Stimulated activated CD4-positive, alpha-beta T cell treated with anti-CD3 and anti-CD28 coated beads, Interleukin-12 subunit alpha, Interleukin-12 subunit beta, amount 100 ng/mL, for 24 hours (primary cell): ENCODE measurements at places on chromosomes 11 and 22.

GRCh38 chr22:34814260-34815025 is 251.5 kb upstream of the ISX start:
- no peak for DNase-seq

DNA sequence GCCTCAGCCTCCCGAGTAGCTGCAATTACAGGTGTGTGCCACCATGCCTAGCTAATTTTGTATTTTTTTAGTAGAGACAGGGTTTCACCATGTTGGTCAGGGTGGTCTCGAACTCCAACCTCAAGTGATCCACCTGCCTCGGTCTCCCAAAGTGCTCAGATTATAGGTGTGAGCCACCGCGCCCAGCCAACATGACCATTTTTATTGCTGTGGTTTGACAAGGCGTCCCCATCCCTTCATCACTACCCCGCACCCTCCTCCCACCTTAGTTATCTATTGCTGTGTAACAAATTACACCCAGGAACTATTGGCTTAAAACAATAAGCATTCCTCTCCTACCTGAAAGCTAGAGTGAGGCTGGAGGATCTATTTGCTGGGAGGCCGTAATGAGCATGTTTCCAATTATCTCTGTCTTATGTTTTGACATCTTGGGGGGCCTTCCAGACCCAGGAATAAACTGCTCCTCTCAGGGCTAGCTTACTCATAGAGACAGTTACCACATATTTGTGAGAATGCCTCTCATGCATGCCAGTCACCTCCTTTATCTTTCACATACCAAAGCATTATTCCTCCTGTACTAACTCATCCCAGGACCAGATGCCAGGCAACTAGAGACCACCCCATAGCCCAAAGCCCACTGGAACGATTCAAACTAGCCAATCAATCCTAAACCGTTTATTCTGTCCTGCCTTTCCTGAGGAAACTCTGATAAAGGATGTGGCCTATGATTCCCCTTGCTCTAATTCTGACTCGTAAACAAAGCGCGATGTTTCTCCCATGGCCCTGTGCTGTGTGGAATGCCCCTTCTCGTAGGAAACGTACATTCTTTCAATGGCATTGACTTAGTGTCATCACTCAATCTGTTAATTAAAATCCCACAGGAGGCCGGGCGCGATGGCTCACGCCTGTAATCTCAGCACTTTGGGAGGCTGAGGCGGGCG is 19.4 kb downstream of the SNU13 start:
- no peak for DNase-seq

DNA sequence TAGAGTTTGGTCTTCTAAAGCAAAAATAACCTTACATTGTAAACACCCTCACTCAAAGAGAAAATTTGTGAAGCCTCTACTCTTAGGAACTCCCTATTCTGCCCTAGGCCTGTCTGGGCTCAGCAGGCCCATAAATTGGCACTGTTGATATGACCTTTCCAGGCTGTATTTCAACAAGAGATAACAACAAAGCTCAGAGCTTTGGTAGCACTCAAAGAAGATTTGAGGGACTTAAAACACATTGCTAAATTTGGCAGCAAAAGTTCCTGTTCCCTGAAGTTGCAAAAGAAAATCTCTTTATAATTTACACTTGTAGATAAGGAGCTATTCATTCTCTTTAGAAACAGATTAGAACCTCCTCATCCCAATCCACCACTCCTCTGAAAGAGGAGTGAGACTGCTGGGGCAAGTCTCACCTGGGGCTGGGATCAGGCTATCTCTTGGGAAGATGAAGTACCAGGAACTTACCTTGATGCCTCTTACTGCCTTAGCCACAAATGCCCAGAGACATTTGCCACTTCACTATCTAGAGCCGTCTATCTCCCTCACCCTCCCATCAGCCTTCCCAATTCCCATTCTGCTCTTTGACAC is 110.4 kb upstream of the AKIP1 start:
- no peak for DNase-seq

DNA sequence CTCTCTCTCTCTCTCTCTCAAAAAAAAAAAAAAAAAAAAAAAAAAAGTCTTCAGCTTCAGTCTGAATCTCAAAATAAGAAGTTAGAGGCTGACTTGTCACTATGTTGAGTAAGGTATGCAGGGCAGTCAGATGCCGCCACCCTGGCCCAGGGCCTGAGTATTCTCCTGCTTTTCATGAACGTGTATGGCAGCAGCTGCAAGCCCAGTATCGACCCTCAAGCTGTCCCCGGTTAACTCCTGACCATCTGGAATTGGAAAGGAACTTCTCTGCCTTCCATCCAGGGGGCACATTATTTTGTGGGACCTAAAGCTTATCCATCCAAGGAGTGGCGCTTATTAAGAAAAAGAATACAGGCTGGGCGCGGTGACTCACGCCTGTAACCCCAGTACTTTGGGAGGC is 11.4 kb downstream of the MRGPRD start:
- no peak for DNase-seq

DNA sequence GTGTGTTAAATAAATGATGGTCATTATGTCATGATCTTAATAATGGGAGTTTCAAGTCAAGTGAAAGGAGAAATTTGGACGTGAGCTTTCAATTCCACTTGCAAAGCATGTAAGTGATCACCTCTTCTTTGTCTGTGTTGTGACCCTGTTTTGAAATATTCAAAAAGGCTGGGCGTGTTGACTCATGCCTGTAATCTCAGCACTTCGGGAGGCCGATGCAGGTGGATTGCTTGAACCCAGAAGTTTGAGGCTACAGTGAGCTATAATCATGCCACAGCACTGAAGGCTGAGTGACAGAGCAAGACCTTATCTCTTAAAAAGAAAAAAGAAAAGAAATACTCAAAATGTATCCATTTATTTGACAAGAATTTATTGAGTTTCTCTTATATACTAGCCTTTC is 32.9 kb upstream of the EED start:
- DNase-seq, result no peak

DNA sequence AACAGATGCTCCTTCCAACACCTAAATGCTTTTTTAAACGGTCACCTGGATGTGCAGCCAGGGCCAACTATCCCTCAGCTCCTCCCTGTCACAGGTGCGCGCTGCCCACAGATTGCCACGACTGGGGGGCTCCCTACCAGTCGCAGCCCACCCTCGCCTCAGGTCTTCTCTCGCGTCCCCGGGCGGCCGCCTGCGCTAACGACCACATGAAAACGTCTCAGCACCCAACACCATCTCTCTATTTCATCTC is 469 bp downstream of the ZBED5 start:
- DNase-seq, result no peak

- no peak for DNase-seq
These were observed 47.5 kb upstream of the TCF20 start for GRCh38 chr22:42317691-42318547.

DNA sequence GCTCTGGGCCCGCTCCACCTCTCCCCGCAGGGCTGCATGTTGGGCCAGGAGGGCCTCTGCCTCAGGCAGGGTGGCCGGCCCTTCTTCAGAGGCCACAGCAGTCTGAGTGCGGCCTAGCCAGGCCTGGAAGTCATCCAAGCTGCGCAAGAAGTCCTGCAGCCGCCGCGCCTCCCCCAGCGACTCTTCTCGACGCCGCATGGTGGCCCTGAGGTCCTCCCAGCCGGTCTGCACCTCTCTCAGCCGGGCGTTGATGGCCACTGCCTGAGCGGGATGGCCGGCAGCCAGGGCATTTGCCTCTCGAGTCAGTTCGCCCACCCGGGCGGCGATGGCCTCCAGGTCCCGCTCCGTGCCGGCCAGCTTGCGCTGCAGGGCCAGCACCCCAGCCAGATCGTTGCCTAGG is 23.1 kb upstream of the RBM4B start:
- DNase-seq, result no peak

DNA sequence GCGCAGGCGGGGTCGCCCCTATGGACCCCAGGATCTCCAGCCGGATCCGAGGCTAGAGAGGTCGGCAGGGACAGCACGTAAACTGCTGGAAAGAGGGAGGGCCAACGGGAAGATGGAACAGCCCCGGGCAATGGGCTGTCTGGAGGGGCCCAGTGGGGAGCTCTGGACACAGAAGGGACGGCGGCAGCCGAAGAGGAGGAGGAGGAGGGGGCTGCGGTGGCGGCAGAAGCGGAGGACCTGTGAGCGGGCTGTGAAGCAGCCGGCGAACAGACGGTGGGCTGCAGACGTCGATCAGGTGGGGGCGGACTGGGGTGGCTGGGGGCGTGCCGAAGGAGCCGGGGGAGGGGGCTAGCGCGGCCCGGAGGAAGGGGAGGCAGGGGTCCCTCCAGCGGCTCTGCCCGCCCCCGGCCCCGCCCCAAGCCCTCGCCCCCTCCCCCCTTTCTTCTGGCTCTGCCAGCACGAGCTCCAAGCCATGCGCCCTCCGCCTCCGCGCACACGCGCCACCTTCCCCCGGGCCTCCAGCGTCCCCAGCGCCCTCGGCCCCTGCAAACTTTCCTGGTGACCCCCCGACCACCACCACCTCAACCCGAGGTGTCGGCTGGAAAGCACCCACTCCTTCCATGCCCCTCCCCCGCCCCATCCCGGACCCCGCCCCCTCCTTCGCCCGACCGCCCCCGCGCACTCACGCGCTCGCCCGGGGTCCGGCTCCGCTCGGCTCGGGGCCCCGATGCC is 432 bp downstream of the TNKS1BP1 start:
- no peak for DNase-seq

DNA sequence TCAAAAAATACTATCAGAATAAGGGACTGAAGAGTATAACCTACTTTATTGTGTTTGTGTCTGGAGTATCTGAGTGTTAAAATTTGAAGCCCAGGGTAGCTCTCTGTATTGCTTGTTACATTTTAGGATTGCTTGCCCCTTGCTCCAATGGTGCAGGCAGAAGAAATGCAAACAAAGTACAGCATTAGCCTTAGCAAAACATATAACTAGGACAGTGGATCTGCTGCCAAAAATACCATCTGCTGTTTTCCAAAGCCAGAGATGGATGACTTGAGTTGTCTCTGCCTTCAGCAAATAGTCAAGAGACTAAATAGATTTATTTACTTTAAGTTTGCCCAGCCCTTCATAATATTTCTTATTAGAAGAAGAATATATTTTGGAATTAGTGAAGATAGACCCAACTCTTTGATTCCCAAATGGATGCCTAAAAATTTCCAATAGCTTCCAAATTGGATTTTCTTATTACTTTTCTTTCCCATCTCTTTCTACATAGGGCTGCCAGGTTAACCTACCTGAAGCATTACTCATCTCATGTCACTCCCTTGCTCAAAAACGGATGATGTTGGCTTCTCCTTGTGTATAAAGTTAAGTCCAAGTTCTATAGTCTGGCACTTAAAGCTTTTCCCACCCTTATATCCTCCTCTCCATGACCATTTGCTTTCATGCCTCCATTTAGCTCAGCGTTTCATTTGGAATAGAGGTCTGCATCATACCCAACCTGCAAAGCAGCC is 66.3 kb downstream of the LDLRAD3 start:
- DNase-seq, result no peak

- no peak for DNase-seq
These were observed 178.6 kb upstream of the NARS2 start for GRCh38 chr11:78753297-78753696.

- no peak for DNase-seq
These were observed 19.3 kb downstream of the KRTAP5-5 start for GRCh38 chr11:1648653-1649420.

DNA sequence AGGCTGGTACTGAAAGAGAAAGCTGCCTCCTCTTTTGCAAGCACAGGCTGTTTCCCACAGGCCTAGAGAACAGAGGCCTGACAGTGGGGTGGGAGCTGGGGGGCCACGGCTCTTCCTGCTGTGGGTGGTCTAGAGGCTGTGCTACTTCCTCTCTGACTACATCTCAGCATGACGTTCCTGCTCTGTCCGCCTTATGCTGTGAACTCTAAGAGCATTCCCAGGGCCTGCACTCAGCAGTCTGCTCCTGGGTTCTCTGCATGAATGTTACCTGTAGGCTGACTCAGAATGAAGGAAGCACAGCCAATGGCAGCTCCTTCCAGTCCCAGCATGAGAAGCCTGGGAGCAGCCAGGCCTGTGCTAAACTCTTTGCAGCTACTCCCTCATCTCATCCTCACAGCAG is 534.3 kb downstream of the NTM start:
- DNase-seq, result no peak

- DNase-seq, result no peak
These were observed 1.2 kb downstream of the SVIP start for GRCh38 chr11:22828373-22828772.

DNA sequence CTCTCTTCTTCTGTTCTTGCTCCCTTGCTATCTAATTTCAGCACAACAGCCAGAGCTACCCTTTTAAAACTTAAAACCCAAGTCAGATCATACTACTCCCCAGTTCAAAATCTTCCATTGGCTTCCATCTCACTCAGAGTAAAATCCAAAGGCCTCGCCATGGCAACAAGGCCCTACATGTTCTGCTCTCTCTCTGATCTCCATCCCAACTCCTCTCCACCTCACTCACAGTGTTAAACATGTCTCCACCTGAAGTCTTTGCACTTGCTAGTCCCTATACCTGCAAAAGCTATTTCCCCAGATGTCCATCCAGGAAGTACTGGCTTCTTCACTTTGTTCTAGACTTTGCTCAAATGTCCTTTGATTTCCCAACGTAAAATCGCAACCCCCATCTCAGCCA is 3.0 kb upstream of the GRAP2 start:
- no peak for DNase-seq

- no peak for DNase-seq
These were observed 3.2 kb downstream of the CENPM start for GRCh38 chr22:41943661-41944209.

- DNase-seq, result no peak
These were observed at the start of gene VSIG10L2 for GRCh38 chr11:125945797-125946520. TSS of gene VSIG10L2 (plus strand) at chr11:125946044. CDS start at chr11:125946056, 12 bp downstream.

GRCh38 chr22:46148336-46148735 is 2.0 kb upstream of the PPARA start:
- no peak for DNase-seq

GRCh38 chr11:47318166-47318565 is 34.3 kb downstream of the MYBPC3 start:
- no peak for DNase-seq

GRCh38 chr22:30648825-30649224 is 13.2 kb downstream of the SLC35E4 start:
- DNase-seq, result no peak

- no peak for DNase-seq
These were observed 1.5 kb downstream of the SHANK3 start for GRCh38 chr22:50674130-50674500.
